ENCODE measurements at places on chromosomes 7 and 10.

DNA sequence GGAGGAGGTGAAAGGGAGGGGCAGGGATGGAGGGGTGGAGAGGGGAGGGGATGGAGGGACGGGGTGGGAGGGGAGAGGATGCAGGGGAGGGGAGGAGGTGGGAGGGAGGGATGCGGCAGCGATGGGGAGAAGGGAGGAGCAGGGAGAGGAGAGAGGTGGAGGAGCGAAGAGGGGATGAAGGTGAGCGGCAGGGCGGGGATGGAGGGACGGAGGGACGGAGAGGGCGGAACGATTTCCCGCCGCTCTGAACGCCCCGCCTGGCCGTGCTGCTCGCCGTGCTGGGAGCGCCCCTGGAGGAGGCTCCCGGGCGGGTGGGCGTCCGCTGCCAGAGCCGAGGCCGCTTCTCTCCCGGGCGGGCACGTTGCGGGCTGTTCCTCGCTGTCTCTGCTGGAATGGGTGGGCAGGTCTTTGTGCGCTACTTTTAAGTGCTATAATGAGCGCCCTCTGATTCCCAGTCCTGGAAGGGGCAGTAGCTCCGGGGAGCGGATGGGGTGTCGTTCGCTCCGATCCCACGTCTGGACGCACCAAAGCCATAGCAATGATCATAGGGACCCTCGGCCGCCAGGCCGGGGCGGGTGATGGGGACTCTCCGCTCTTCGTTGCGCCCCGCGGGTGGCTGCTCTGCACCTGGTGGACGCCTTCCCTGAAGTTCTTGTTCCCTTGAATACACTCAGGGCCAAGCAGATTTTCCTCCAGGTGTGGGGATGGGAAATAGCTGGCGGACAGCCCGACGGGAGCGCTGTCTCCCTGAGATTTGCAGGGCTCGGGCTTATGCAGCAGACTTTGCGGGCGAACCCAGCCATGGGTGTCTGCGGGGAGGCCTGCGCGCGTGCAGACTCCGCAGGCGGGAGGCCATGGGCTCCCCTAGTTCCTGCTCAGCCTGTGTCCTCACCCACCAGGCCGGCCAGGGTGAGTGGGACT, 81.1 kb upstream of the CPXM2 start:
- no peak for DNase-seq

DNA sequence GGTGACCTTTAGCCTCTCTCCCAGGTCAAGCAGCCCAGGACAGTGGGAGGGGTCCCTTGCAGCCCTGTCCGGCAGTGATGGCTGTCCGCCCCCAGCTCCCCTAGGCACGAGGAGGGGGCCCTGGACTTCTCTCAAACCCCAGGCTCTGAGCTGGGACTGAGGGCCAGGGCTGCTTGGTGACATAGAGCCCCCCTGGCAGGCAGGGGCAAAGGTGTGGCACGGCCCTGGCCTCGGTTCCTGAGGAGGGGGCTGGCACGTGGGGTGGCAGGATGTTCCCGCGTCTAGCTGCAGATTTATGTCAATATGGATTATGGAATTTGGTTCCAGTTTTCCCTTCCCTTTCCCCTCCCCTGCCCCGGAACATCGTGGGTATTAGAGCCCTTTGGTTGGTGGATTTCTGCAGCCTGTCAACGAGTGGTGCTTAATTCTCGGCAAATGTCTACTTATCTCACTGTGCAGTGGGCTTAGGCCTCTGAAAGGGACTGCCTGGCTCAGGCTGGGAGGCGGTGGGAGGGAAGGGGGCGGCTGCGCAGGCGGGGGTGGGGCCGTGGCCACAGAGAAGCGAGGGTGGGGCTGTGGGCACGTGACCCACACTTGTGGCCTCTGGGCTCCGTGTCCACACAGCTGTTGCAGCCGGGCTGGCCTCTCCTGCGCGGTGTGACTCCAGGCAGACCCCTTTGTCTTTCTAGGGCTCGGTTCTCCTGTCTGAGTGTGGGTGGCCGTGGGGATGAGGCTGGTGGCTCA, 19.3 kb downstream of the UNCX start:
- no peak for DNase-seq

GRCh38 chr10:125799451-125800182, 23.4 kb downstream of the UROS start:
- DNase-seq: no peak

DNA sequence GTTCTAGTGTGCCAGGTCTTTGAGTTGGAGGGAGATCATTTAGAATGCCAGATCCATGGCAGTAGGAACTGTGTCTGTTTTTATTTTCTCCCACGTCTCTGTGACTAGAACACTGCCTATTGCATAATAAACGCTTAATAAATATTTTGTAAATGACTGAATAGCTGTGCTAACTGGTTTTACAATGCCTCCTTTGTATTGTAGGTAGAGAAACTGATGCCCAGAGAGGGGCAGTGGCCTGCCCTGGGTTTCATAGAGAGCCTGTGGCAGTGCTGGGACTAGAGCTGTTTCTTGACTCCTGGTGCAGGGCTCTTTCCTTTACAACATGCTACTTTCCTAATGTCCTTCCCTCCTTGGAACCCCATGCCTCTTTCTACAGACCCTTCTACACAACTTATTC, 2.5 kb downstream of the TAS2R5 start:
- no peak for DNase-seq

- DNase-seq: no peak
Measured at GRCh38 chr10:52313256-52313932, 687 bp upstream of the DKK1 start.

GRCh38 chr7:125257617-125258016, 328.0 kb upstream of the POT1 start:
- DNase-seq: no peak

- DNase-seq: no peak
Measured at GRCh38 chr7:151242159-151243044, 6.1 kb downstream of the SMARCD3 start.

GRCh38 chr7:43480581-43480980, 102.3 kb upstream of the STK17A start:
- DNase-seq: no peak

- no peak for DNase-seq
Measured at GRCh38 chr7:85522070-85522469, 335.2 kb upstream of the SEMA3D start.

GRCh38 chr10:86652361-86653202, 1.8 kb upstream of the OPN4 start:
- no peak for DNase-seq

Data from T-helper 2 cell (primary cell).